Left ventricle myocardium inferior (tissue), 1 donor: ENCODE measurements at places on chromosomes 13 and 19. TPM values are rescaled to one million over a fixed set of nuclear protein-coding genes. Genes with fewer than 3 reads are reported as not detected.

- H3K27me3 ChIP-seq: no peaks in the 10 kb centered on the region
- no peak overlapping the region for H3K4me3 ChIP-seq
- no peak for DNase-seq
- H3K4me1 ChIP-seq: peaks cover 34% of the 10 kb centered on the region
Measured at GRCh38 chr13:43516401-43516833, 270.4 kb downstream of the ENOX1 start.

IGLON5 gene
- total RNA-seq: not detected

DNA sequence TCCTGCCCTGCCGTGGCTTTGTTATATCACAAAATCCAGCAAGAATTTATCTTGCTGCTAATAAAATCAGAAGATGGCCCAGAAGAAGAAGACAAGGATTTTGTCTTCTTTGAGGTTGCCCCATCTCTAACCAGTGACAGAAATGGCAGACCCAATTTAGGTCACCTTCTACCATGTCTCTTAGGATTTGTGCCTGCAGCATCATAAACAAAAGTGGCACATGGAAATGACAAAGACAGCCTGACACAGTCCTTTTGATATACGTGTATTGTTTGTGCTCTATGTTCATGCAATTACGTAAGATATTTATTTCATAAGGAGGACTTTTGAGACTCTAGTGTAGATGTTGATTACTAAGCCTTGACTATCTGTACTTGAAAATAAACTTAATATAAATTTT, 135.9 kb upstream of the TMTC4 start:
- H3K27ac ChIP-seq: no peak overlapping the region
- peaks cover 34% of the 10 kb centered on the region for H3K27me3 ChIP-seq
- no peaks in the 10 kb centered on the region for H3K4me1 ChIP-seq
- H3K4me3 ChIP-seq: no peak overlapping the region
- no peaks in the 10 kb centered on the region for H3K36me3 ChIP-seq

POLR2I gene
- 130 TPM for total RNA-seq

DNA sequence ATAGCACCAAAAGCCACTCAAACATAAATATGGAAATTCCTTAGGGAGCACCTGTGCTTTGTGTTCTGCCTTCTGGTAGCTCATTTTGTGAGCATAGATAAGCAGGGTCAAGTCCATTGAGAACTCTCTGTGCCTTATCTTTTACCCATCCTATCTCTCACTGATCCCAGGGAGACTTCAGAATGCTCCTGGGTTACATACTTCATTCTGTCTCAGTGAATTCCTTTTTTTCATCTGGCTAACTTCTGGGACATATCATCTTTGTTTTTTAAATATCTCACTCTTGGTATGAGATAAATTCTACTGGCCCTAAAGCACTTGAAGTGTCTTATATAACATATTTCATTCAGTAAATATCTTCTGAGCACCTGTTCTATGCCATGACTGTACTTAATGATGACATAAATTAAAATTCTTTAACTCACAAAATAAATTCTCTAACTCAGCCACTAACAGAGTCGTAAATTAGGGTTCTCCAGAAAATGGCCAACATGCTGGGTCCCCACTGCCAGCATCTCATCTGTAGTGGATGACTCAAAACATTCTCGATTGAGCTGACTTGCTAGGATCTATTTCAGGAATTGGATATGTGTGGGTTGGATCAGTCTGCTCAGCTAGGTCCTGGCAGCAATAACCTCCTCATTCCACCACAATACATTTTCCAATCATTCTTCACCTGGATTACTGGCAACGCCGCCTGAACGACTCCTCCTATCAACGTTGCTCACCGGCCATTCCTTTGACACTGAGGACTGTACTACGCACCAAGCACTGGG, 170.2 kb downstream of the FOXO1 start:
- H3K27ac ChIP-seq: peak overlapping the region; percentile 45
- peaks cover 23% of the 10 kb centered on the region for H3K4me1 ChIP-seq
- DNase-seq: no peak
- no peaks in the 10 kb centered on the region for H3K36me3 ChIP-seq
